Upper lobe of right lung (tissue), 1 donor: ENCODE measurements at places on chromosomes 7 and 10. TPM values are rescaled to one million over a fixed set of nuclear protein-coding genes. Genes with fewer than 3 reads are reported as not detected.

GRCh38 chr7:79452032-79452494 lies 1.4 kb downstream of the MAGI2 start:
- DNase-seq = peak; percentile 92

DNA sequence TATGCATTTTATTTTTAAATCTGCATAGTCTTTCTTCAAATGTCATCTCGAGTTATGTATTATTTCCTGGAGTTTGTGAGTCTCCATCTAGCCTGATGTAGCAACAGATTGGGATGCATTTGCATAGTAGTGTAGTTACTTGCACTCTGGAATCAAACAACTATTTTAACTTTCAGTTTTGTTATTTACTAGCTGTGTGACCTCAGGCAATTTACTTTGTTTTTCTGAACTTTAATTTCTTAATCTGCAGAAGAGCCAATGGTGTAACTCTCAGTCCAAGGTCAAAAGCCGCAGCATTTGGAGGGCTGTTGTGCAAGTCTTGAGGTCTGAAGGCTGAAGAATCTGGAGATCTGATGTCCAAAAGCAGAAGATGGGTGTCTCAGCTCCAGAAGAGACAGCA lies 175.8 kb upstream of the SORCS1 start:
- no peak for DNase-seq

DNA sequence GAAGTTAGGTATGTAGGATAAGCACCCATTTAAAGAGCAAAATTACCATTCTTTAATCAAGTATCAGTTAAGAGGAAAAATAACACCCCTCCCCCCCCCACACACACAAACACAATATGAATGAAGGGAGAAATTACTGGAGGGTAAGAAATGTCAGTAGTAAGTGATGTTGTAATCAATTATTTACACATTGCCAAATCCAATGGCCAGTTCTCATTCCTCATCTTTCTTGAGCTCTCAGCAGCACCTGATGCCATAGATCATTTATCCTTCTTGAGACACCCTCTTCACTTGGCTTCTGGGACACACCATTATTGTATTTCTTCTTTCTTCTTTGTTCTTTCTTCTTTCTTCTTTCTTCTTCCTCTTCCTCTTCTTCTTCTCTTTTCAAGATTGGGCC lies 33.7 kb upstream of the FAM3C start:
- no peak for DNase-seq

DNA sequence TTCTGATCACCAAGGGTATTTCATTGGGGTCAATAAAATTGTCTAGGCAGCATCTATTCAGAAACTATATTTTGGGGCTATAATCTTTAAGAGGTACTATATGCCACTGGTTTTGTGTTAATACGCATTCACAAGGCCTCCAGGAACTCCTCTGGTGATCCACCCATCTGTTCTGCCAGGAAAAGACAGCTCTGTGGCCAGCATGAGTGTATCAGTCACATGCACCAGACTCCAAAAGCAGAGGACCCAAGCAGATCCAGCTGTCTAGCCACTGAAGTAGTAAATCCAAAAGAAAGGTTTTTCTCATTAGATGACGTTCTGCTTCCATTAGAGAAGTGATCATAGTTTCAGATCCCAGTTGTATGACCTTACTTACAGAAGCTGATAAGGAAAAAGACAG lies 199.6 kb upstream of the CELF2 start:
- no peak for DNase-seq

DNA sequence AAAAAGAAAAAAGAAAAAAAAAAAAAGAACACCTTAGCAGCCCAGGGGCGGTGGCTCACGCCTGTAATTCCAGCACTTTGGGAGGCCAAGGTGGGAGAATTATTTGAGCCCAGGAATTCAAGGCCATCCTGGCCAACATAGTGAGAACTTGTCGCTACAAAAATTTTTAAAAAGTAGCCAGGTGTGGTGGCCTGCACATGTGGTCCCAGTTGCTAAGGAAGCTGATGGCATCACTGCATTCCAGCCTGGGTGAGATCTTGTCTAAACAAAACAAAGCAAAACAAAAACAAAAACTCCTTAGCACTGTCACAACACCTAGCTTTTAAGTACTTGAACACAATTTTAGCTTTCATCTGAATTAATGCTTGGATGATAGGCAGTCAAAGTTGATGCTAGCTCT lies 86.3 kb upstream of the MKLN1 start:
- DNase-seq = no peak

Gene GIMAP8
- total RNA-seq = 42.3 TPM

- peak; percentile 89 for DNase-seq
These were observed 134.3 kb upstream of the TNRC18 start for GRCh38 chr7:5557920-5558401.

DNA sequence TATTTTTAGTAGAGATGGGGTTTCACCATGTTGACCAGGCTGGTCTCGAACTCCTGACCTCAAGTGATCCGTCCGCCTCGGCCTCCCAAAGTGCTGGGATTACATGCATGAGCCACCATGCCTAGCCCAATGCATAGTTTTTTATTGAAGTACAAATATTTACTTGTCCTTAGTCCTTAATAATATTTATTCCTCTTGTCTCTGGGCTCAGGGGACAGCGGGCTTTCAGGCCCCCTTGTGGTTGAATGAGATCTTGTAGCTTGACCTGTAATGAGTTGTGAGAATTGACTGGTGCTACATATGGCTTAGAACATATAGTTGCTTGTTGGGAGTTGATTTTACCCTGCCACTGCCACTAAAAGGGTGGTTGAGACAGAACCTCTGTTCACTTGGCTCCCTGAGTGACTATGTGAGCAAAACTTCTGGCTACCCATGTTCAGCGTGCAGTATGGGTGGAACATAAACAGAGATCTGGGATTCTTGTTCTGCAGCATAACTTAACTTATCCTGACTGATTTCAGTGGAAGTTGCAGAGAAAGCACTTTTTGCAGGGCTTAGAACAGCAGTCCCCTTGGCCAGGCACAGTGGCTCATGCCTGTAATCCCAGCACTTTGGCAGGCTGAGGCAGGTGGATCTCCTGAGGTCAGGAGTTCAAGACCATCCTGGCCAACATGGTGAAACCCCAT lies 14.9 kb downstream of the CCL26 start:
- no peak for DNase-seq

DNA sequence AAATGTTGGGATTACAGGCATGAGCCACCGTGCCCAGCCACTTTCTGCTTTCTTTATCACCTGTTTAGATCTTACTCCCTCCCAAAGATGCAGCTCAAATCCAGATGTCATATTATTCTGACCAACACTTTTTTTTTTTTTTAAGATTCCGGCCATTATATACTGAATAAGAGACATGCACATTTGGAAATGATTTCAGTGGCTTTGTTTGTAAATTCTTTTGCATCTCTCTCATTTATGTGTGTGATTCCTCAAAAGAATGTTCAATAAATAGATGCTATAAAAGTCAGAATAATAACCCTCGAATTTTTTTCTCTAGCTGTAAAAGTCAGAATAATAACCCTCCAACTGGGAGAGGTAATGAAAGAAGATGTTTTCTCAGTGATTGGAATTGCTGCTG lies 25.4 kb downstream of the HECW1 start:
- no peak for DNase-seq

- no peak for DNase-seq
These were observed 6.9 kb upstream of the GSTK1 start for GRCh38 chr7:143256325-143256724.

GRCh38 chr7:63093481-63093880 lies 905.2 kb upstream of the ZNF722 start:
- DNase-seq = no peak
